ENCODE measurements at places on chromosomes 12 and 14.
A peak's percentile ranks its signal among the peaks of the same experiment; 100 is the strongest.

DNA sequence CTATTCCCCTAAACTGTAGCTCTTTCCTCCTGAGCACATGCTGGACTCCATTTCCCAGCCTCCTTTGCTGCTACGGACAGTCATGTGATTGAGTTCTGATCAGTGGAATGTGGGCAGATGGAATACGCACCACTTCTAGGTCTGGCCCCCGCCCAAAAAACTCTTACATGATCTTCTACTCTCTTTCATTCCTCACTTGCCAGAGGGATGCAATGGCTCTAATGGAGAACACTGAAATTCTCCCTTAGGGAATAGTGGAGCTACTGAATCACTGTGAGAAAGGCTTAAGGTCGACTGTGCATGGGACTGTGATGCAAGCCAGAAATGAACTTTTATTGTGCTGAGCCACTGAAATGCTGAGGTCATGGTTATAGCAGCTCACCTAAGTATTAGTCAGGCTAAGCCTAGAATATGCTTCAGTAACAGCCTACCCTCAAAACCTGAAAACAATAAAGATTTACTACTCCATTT lies 13.0 kb upstream of the TMED2 start:
- peak; percentile 71 for DNase-seq

- no peak for DNase-seq
Measured at GRCh38 chr12:117733549-117733805, 235.3 kb downstream of the KSR2 start.

- DNase-seq: peak; percentile 21
Measured at GRCh38 chr14:29442696-29443095, 485.0 kb downstream of the PRKD1 start.

GRCh38 chr12:4768341-4768740 lies 48.1 kb downstream of the GALNT8 start:
- no peak for DNase-seq
